ENCODE measurements at places on chromosomes 7 and 10. TPM values are rescaled to one million over a fixed set of nuclear protein-coding genes. Genes with fewer than 3 reads are reported as not detected.

DNA sequence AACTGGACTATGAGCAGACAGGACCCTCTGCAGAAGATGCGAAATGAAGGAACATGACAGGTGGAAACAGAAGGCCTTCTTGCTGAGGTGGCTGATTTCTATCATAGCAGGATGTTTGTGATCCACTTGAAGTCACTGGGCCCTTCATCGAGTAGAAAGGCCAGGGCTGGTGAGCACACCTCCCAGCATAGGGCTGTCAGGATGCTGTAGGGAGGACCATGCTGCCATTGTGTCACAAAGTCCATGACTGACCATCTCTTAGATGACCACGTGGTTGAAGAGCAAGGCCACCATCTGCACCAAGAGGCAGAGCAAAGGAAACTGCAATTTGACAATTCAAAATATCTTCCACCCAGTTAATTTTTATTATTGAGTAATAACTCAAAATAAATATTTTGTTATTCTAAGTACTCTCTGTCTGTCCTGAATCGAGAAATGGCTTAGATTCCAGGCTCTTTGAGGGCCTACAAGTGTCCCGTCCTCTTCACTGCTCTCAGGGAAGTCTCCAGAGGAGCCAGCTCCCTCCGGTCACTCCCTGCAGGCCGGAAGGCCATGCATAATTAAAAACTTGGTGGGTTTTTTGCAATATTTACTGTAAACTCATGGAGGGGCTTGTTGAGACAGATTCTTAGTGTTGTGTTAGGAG lies 249.3 kb upstream of the ZMIZ1 start:
- H3K36me3 ChIP-seq: no peaks in the 10 kb centered on the region
- H3K27ac ChIP-seq: no peak overlapping the region
- H3K4me3 ChIP-seq: no peak overlapping the region
- no peaks in the 10 kb centered on the region for H3K27me3 ChIP-seq
- DNase-seq: no peak
- H3K4me1 ChIP-seq: no peaks in the 10 kb centered on the region

ZNF736 gene
- total RNA-seq: 6.6 TPM

STRIP2 gene
- total RNA-seq: 46.6 TPM

GRCh38 chr7:1933066-1933750 lies 263.1 kb downstream of the ELFN1 start:
- H3K36me3 ChIP-seq: no peaks in the 10 kb centered on the region
- H3K4me3 ChIP-seq: no peak overlapping the region
- H3K27me3 ChIP-seq: no peaks in the 10 kb centered on the region
- no peak for DNase-seq

DNA sequence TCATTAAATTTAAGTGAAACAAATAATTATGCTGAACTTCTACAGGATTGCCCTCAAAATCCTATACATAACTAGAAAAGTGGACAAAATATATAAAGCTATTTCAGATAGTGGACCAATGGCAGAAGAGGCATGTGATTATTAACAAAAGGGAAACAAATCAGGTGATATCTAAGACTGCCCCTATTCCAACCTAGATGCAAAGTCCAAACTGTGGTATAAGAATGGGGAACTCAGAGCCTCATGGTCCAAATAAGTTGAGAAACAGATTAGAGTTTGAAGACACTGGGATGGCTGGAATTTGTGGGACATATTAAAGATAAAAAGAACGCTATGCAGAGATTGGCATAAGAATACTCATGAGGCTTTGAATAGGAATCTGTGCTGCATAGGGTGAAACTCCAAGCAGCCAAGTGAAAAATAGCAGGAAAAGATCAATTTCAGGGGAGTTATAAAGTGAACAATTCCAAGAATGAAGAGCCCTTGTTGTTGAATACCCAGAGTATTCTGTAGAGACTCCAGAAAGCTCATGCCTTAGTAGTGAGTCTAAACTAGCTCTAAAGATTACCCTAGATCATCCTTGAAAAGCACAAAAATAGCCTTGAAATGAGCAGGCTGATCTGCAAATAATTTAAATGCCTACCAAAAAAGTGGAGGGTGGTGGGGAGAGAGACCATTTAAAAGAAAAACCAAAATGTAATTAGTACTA lies 152.4 kb downstream of the IMMP2L start:
- DNase-seq: no peak
- no peaks in the 10 kb centered on the region for H3K4me1 ChIP-seq
- H3K4me3 ChIP-seq: no peak overlapping the region
- no peaks in the 10 kb centered on the region for H3K36me3 ChIP-seq
- H3K27me3 ChIP-seq: no peaks in the 10 kb centered on the region

ASB15 gene
- 10.3 TPM for total RNA-seq

DNA sequence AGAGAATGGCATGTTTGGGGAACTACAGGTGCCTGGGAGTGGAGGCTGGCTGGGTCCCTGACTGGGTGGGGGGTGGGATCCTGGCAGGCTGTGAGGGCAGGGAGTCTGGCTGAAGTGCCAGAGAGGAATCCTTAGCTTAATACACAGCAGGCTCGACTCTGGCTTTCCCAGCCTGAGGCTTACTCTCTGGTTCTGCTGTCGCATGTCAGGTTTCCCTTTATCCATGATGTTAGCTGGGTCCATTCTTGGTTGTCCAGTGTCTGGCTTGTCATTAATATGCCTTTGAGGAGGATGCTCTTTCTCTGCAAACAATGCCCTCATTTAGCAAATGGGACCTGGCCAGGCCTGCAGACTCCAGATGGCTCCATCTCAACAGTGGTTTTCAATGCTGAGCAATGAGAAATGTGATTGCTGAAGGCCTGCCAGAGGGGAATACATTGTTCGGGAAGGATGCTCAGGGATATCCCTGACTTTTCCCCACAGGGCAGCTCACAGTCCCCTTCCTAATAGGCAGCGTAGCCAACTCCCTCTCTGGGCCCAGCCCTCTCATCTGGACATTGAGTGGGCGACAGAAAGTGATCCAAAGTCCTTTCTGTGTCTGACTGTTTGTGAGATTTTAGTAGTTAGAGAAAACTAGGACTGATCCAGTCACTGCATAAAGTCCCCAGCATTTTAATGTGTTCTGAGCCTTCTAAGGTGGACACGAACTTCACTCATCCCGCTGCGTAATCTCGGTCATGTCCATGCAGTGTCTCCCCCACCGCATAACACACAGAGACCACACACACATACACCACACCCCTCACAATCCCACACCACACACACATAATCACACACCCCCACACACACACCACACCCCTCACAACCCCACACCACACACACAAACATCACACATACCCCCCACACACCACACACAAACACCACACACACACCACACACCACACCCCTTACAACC lies 124.9 kb downstream of the ANLN start:
- no peaks in the 10 kb centered on the region for H3K27me3 ChIP-seq
- no peak for DNase-seq
- H3K36me3 ChIP-seq: no peaks in the 10 kb centered on the region

- DNase-seq: peak; percentile 45
- no peaks in the 10 kb centered on the region for H3K27me3 ChIP-seq
- H3K4me1 ChIP-seq: no peaks in the 10 kb centered on the region
- H3K36me3 ChIP-seq: no peaks in the 10 kb centered on the region
These were observed 29.8 kb downstream of the ADAP1 start for GRCh38 chr7:924541-925231.

GRCh38 chr7:102000123-102000522 lies 182.7 kb downstream of the CUX1 start:
- H3K27me3 ChIP-seq: no peaks in the 10 kb centered on the region
- DNase-seq: no peak
- H3K27ac ChIP-seq: peak overlapping the region; percentile 23
- H3K36me3 ChIP-seq: no peaks in the 10 kb centered on the region
- H3K4me3 ChIP-seq: no peak overlapping the region
- H3K4me1 ChIP-seq: peaks cover 27% of the 10 kb centered on the region

CNTNAP2 gene
- total RNA-seq: 0.13 TPM

GRCh38 chr7:16420329-16420648 lies 1.0 kb downstream of the CRPPA start:
- peaks cover 12% of the 10 kb centered on the region for H3K4me1 ChIP-seq
- H3K4me3 ChIP-seq: peak overlapping the region; percentile 88
- peak overlapping the region; percentile 96 for H3K27ac ChIP-seq
- no peaks in the 10 kb centered on the region for H3K36me3 ChIP-seq
- DNase-seq: no peak

DNA sequence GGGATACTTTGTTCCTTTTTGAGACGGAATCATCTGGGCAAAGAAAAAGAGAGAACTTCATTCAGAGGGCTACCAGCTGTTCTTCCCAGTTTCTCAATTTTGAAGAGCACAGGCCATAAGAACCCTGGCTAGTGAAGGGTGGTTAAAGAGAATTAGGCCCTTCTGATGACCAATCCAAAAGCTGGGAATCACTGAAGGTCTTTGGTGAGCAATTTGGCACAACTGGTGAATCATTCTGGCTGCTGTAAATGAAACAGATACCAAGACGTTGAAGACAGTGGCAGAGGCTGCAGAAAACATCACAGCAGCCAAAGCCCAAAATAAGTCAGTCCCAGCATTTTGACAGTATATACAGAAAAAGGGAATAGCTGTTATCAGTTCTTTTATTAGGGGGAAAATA lies 5.1 kb downstream of the RAPGEF5 start:
- no peak overlapping the region for H3K27ac ChIP-seq
- no peak for DNase-seq
- no peaks in the 10 kb centered on the region for H3K36me3 ChIP-seq
- peaks cover 2% of the 10 kb centered on the region for H3K27me3 ChIP-seq

DNA sequence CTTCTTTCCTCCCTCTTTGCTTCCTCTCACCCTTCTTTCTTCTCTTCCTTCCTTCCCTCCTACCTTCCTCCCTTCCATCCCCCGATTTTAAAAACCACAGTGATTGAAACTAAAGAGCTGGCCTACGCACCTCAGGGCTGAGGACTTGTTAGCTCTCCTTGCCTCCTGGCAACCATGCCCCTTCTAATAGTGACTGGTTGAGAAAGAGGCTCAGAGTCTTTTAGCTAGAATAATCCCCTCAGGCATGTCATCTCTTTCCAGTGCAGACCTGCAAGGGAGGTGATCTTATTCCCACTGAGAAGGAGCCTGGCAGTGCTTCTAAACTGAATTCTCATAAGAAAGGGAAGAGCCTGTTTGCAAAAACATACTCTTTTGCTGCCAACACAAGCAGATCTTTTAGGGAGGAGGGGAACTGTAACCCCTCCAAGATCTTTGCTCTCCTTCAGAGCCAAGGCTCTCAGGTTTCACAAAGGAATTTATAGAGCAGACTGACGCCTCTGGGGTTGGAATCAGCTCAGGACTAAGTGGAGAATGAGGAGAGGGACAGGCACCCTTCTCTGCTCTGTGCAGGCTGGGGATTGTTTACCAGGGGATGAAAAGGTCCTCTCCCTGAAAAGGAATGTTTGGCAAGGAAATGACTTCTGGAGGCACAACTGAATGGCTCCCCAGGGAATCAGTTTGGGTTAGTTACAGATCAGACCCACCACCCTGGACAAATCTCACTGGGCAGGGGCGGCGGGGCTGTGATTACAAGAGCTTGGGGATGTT lies 9.4 kb upstream of the ANKRD1 start:
- H3K27me3 ChIP-seq: no peaks in the 10 kb centered on the region
- peaks cover 26% of the 10 kb centered on the region for H3K4me1 ChIP-seq
- H3K36me3 ChIP-seq: no peaks in the 10 kb centered on the region
- peak overlapping the region; percentile 81 for H3K27ac ChIP-seq
- no peak for DNase-seq

DNA sequence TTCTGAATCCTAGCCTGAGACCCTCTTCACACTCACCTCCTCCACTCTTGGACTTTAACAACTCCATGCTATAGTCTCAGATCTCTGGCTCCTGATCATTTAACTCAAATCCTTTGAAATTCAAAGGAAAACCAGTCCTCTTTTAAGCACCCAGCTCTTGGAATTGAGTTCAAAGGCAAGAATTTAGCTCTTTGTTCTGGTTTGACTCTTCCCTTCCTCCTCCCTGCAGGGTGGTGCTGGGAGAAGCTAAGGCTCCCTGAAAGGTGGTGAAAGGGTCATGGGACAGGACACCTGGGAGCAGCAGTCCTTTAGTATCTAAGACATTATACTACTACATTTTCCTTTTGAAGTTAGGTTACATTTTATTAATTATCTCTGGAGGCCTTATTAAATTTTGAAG lies 259.4 kb downstream of the CCSER2 start:
- no peak overlapping the region for H3K4me3 ChIP-seq
- H3K4me1 ChIP-seq: no peaks in the 10 kb centered on the region
- no peak for DNase-seq
- no peaks in the 10 kb centered on the region for H3K36me3 ChIP-seq
- no peak overlapping the region for H3K27ac ChIP-seq
- H3K27me3 ChIP-seq: no peaks in the 10 kb centered on the region

DNA sequence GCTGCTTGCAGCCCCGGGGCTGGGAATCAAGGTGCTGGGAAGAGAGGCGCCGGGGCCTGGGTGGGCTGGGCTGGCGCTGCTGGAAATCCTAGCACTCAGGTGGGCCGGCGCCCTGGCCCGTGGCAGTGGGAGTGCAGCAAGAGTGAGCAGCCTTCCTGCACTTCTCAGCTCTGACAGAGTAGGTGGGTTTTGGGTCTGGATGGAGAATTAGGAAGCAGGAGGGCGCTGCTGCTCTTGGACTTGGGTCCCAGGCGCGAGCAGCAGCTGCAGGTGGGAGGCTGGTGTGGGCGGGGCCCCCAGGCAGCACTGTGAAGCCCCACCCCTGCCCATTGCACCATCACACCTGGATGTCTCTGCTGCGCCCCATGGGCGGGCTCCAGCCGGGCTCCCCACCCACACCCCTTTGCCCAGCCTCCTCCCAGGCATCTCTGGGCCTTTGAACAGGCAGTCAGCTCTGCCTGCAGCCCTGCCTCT lies 6.0 kb downstream of the BRI3 start:
- no peaks in the 10 kb centered on the region for H3K27me3 ChIP-seq
- H3K27ac ChIP-seq: peak overlapping the region; percentile 99
- H3K4me1 ChIP-seq: peaks cover 61% of the 10 kb centered on the region
- H3K36me3 ChIP-seq: peaks cover 27% of the 10 kb centered on the region
- peak overlapping the region; percentile 90 for H3K4me3 ChIP-seq

DNA sequence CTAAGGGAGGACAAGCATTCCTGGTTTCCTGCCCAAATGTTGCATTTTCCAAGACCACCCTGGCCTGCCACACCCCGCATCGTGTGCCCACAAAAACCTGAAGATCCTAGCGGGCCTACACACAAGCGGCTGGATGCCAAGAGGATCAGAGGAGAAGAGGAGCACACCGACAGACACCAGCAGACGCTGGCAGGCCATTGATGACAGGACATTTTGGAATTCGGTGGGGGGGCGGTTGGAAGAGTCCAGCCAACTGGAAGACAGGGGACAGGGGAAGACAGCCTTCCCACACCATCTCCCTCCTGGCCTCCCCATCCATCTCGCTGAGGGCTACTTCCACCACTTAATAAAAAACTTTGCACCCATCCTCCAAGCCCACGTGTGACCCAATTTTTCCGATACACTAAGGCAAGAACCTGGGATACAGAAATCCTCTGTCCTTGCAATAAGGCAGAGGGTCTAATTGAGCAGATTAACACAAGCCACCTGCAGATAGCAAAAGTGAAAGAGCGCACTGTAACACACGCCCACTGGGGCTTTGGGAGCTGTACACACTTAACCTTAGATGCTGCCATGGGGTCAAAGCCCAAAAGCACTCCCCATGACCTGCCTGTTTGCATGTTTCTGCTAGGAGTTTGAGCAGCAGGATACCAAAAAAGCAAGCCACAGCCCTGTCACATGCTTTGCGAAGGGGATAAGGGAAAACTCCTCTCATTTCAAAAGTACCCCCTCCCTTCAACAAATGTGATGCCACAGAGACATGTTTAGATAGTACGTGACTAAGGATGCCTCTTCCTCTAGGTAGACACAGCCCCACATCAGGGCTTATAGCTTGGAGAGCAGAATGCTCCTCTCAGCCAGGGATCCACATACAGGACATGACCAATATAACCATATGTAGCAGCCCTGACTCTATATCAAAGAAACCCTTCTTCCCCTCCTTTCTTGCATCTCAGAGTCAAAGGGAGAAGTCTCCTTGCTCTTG lies 13.4 kb upstream of the SMNDC1 start:
- no peak overlapping the region for H3K27ac ChIP-seq
- no peak for DNase-seq
- no peak overlapping the region for H3K4me3 ChIP-seq
- no peaks in the 10 kb centered on the region for H3K36me3 ChIP-seq
- no peaks in the 10 kb centered on the region for H3K4me1 ChIP-seq
- H3K27me3 ChIP-seq: no peaks in the 10 kb centered on the region

Data from psoas muscle (tissue), 8 donors.